ENCODE measurements at places on chromosomes 11 and 22.

DNA sequence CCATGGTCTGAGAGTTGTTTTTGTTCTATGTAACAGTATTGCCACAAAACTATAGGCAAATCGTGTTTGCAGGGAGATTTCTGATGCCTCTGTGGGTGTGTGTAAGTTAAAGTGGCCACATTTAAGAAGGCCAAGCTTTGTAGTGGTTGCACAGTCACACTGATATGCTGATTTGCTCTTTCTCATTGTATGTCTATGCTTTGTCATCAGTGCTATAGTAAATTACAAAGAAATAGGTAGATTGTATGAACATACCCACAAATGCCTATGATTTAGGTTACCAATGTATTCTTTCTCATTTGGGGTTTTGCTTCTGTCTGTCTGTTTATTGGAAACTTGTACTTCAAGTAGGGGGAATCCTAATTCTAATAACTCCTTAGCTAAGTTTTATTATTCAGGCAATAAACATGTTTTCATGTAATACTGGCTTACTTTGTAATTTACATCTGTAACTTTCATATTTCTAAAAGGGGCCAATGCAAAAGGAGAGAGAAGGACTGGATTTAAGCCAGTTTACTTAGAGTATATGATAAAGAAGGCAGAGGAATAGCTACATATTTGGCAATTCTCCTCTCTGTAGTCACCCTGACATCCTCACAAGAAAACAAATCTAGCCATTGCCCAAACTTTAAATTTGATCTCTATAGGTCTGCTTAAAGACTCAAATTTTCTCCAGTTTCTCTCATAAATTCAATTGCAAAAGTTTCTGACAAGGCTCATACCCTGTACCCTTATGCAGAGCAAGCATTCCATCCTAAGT is 2.0 kb downstream of the FIBIN start:
- H3K4me3 ChIP-seq = peak overlapping the region; percentile 44
- H3K36me3 ChIP-seq = no peaks in the 10 kb centered on the region
- H3K27ac ChIP-seq = peak overlapping the region; percentile 83
- H3K4me1 ChIP-seq = peaks cover 5% of the 10 kb centered on the region
- H3K27me3 ChIP-seq = peaks cover 9% of the 10 kb centered on the region

DNA sequence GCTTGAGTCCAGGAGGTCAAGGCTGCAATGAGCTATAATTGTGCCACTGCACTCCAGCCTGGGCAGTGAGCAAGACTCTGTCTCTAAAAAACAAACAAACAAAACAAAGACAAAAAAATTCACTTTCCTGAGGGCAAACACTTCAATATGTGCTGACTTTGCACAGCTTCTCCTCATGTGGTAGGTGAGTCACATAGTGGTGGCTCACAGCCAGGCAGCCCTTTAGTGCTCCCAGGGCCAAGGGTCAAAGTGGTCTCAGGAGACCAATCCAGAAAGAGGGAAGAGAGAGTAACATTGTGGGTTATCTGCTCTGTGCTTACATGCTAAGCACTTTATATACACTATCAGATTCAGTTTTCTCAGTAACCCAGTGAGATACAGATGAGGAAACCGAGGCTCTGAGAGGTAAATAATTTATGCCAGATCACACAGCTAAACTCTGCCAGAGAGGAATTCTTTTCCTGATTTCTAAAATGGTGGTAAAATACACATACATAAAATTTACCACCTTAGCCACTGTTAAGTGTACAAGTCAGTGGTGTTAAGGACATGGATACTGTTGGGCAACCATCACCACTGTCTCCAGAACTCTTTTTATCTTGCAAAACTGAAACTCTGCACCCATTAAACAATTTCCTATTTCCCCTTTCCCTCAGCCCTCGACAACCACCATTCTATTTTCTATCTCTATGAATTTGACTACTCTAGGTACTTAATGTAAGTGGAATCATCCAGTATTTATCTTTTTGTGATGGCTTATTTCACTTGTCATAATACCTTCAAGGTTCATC is 231.7 kb upstream of the NARS2 start:
- no peak overlapping the region for H3K27ac ChIP-seq
- H3K27me3 ChIP-seq = no peaks in the 10 kb centered on the region
- H3K4me3 ChIP-seq = no peak overlapping the region
- no peak for DNase-seq
- H3K36me3 ChIP-seq = no peaks in the 10 kb centered on the region

DNA sequence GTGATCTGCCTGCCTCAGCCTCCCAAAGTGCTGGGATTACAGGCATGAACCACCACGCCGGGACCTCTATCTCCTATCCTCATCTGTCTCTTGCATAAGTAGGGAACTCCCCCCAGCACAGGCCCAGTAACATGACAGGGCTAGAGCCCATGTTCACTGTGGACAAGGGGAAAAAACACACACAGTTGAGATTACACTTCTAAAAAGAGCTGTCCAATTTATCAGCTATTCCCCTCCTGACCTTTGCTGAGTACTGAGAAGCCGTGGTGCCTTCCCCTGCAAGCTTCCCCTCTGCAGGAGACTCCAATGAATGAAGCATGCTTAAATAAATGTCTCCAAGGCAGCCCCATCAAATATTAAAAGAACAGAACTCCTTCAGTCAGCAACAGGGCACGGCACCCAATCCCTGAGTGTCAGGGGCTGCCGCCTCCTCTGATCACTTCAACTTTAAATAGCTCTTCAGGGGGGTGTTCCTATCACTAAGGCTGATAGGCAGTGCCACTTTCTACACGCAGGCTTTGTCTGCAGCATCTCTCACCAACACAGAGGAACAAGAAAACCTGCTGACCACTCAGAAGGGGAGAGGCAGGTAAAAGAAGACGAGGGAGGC is 385.5 kb downstream of the OPCML start:
- H3K27ac ChIP-seq = no peak overlapping the region
- no peaks in the 10 kb centered on the region for H3K36me3 ChIP-seq
- no peak overlapping the region for H3K4me3 ChIP-seq
- DNase-seq = no peak
- H3K4me1 ChIP-seq = no peaks in the 10 kb centered on the region

- H3K4me1 ChIP-seq = peaks cover 93% of the 10 kb centered on the region
- no peak for DNase-seq
- peak overlapping the region; percentile 99 for H3K27ac ChIP-seq
- no peaks in the 10 kb centered on the region for H3K27me3 ChIP-seq
- peaks cover 12% of the 10 kb centered on the region for H3K36me3 ChIP-seq
- peak overlapping the region; percentile 59 for H3K4me3 ChIP-seq
Observed at GRCh38 chr22:46082633-46083032, 67.7 kb upstream of the PPARA start.

DNA sequence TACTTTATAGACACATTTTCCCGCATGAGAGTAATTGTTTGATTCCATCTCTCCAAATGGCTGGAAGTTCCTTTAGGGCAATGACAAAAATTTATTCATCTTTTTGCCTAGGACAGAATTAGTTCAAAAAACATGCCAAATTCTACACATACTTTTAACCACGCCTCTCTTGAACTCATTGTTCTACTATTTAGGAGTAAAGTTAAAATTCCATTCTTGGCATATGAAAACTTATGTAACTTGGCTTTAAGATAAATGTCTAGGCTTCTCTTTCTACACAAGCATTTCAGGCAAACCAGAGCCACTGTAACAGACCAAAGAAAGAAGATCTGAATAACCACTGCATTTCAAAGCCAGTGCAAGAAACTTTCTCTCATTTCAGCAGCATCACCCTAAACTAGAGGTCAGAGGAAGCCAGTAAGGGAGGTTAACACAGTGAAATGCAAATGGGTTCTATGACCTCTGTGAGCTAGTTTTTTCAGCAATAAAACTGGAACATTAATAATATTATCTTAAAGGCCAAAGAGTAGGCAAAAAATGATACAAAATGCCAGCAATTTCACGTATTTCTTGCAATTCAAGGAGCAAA is 73.0 kb downstream of the RSF1 start:
- H3K27me3 ChIP-seq = no peaks in the 10 kb centered on the region
- H3K4me3 ChIP-seq = no peak overlapping the region

- H3K27me3 ChIP-seq = no peaks in the 10 kb centered on the region
- peaks cover 6% of the 10 kb centered on the region for H3K4me1 ChIP-seq
- DNase-seq = peak; percentile 70
- no peak overlapping the region for H3K4me3 ChIP-seq
Observed at GRCh38 chr11:119993722-119994121, 144.2 kb downstream of the TRIM29 start.

- no peak overlapping the region for H3K4me3 ChIP-seq
- H3K36me3 ChIP-seq = peaks cover 35% of the 10 kb centered on the region
- no peaks in the 10 kb centered on the region for H3K27me3 ChIP-seq
- peak; percentile 64 for DNase-seq
- peak overlapping the region; percentile 62 for H3K27ac ChIP-seq
Observed at GRCh38 chr11:114315749-114316368, 19.7 kb downstream of the NNMT start.

DNA sequence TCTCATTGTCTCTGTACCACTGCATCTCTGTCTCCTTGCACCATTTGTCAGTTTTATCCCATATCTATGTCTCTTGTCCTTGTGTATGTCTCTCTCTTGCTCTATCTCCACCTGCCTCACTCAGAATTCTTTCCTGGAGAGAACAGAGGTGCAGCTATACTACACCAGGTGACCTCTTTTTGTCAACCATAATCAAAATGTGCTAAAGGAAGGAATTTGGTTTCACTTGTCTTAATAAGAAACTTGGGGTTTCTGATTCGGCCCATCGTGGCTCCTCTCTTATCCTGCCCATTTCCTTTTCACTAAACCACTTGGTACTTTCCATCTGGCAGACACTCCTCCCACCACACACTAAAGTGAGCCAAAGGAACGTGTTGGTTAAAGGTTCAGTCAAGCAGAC is 2.0 kb upstream of the C11orf42 start:
- H3K4me3 ChIP-seq = no peak overlapping the region
- H3K4me1 ChIP-seq = no peaks in the 10 kb centered on the region
- H3K27ac ChIP-seq = no peak overlapping the region
- peaks cover 49% of the 10 kb centered on the region for H3K36me3 ChIP-seq
- DNase-seq = no peak

DNA sequence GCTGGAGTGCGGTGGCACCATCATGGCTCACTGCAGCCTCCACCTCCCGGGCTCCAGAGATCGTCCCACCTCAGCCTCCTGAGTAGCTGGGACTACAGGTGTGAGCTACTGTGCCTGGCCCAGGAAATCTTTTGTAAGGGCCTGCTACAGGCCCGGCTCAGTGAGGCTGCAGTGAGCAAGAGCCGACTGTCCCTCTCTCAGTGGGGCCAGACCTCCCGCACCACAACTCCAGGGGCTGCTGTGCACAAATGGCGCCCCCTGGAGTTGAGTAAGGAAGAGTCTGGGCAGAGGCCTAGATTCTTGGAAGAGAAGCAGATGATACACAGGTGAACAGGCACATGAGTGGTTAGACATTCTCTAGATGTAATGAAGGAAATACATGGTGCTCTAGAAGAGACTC is 7.0 kb downstream of the SERHL2 start:
- H3K4me1 ChIP-seq = peaks cover 13% of the 10 kb centered on the region
- H3K4me3 ChIP-seq = no peak overlapping the region
- H3K27me3 ChIP-seq = no peaks in the 10 kb centered on the region

DNA sequence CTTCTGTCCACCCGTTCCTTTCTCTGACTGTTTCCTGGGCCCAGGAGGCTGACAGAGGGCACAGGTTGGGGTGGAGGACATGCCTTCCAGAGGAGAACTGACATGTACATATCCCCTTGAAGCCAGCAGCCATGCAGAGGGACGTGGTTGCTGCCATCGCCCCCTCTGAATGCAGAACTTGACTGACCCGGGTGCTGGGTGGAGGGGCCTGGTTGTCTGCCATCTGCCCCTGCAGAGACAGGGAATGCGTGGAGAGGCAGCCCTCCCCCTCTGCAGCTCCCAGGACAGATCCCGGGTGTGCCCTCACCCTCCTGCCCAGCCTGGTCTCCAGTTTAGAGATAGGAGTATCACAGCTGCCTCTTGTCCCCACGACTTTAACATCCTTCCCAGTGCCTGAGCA is 383.0 kb upstream of the B3GAT1 start:
- H3K36me3 ChIP-seq = no peaks in the 10 kb centered on the region
- no peak overlapping the region for H3K4me3 ChIP-seq
- H3K27me3 ChIP-seq = peaks cover 48% of the 10 kb centered on the region
- no peaks in the 10 kb centered on the region for H3K4me1 ChIP-seq
